Ovary (tissue), 10 donors: ENCODE measurements at places on chromosomes 5 and 9. TPM values are rescaled to one million over a fixed set of nuclear protein-coding genes. Genes with fewer than 3 reads are reported as not detected.

DNA sequence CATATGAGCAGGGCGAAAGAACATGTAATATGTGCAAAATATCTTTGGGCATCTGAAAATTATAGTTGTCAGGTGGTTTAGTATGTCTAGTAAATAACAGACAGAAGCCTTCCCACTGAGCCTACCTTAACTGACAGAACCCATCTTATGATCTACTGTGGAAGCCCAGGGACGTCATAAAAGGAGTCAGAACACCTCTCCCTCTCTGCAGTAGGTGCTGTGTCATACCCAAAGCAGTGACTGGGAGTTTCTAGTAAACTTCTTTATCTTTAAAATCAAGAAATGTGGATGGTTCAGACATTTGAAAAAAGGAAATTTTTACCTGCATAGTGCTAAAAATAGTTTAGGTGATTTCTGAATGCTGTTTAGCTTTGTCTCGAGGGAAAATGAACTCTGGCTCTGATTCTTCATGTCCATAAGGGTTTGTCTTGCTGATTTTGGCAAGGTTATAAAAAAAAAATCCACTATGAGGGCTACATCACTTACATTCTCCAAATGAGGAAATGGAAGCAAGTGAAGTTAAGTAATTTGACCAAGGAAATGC is 104.0 kb downstream of the NUDT12 start:
- no peak for DNase-seq

- DNase-seq: no peak
Measured at GRCh38 chr9:131473198-131473885, 29.4 kb upstream of the POMT1 start.

The PTGES gene
- 5.1 TPM for total RNA-seq

The CARTPT gene
- not detected for total RNA-seq

- peak; percentile 72 for DNase-seq
Measured at GRCh38 chr9:127521919-127522304, 70.6 kb downstream of the LRSAM1 start.

The IL33 gene
- 13.3 TPM for total RNA-seq

- no peak for DNase-seq
Measured at GRCh38 chr5:3323144-3323543, 272.5 kb upstream of the IRX1 start.

- DNase-seq: no peak
Measured at GRCh38 chr5:137604348-137605095, 105.4 kb upstream of the SPOCK1 start.

- DNase-seq: no peak
Measured at GRCh38 chr5:80156156-80156555, 99.7 kb downstream of the SERINC5 start.

GRCh38 chr9:136644343-136644592 is 18.4 kb upstream of the EGFL7 start:
- peak; percentile 59 for DNase-seq

DNA sequence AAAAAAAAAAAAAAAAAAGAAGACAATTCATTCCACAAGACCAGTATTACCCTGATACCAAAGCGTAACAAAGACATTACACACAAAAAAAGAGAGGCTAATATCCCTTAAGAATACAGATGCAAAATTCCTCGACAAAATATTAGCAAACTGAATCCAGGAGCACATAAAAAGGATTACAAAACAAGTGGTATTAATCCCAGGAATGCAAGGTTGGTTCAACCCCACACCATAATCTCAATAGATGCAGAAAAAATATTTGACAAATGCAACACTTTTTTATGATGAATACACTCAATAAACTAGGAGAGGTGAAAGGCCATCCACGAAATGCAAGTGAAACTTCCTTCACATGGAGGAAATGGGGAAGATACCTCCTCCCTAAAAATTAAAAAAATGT is 80.1 kb upstream of the TLR4 start:
- no peak for DNase-seq

DNA sequence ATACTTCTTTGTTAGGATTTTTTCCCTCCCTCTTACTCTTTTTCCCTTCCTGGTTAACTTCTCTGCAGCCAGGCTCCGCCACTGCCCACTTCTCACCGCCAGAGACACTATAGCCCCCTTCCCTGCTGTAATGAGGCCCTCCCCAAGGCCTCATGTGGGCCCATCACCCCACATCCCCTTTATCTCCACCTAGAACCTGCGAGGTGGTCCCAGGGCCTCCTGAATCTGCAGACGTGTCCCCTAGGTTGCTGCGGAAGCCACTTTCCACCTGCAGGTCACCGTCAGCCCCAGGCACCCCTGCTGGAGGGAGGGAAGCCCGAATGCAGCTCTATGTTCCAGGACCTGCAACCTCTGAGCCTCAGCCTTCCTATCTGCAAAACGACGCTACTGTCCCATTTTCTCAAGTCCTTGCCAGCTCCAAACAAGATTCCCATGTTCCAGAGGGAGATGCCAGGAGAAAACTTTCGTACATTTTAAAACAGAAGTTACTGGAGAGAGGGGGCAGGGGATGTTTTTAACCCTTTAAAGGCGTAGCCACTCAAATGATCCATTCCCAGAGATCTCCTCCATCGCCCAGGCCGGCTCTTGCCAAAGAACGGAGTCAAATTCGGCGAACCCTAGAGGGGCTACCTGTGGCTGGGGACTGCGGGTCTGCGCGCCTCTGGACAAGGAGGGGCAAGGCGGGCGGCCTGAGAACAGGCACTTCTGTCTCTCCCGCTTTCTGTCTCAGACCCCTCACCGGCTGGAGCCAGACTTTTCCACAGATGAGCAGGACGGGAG is 929 bp downstream of the SH3PXD2B start:
- DNase-seq: peak; percentile 65
